ENCODE measurements at places on chromosomes 12 and 14.

DNA sequence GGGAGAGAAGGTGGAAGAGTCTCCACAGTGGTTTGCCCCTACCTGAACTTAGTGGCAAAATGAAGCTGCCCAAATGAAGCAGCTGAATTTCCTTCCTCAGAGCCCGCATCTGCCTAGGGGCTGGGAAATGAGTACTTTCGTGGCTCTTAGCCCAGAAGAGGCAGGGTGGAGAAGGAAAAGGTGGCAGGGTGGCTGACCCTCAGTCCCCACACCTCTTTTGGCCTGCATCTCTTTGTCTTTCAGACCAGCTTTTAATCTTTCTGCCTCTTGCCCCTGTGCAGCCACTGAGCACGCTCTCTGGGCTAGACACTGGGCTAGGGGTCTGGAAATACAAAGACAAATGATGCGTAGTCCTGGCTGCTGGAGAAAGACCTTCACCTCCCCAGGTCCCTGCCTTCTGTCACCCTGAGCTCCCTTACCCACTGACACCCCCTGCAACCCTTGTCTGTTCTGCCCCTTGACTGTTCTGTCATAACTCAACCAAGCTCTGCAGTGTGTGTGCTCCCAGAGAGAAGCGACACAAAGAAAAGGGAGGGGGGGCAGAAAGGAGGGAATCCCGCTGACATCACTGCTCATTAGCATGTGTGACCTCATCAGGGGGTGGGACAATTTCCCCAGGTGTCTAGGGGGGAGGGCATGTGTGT, 371 bp upstream of the REM2 start:
- peak; percentile 88 for DNase-seq

DNA sequence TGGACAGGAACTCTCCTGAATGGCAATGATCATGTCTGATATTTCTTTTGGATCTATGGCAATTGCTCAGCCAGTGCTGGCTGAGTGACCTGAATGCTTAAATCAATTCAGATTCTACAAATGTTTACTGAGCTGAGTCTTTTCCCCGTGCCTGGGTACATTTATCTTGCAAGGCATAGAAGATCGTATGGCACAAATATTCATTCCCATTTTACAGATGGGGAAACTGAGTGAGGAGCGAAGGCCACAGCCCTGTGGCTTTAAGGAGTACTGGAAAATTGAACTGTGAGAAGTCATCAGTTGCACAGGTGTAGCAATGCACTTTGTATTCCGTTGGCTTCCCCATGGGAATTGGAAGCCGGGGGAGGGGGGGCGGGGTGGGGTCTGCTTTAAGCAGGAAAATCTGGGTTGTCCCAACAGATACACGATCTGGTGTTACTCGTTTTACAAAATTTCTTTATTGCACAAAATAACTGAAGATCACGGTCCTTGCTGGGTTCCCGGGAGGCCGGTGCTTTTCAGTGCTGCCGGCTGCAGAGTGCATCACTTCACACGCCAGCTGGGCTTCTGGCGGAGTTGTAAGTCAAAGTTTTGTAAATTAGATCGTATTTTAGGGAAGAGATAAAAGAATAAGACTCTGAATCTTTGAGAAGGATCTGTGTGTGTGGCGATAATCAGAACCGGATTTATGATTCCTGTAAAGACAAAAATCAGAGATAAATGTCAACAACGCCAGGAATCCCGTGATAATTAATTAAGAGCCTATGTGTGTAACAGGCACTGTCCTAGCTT, 75.0 kb upstream of the MAP1LC3B2 start:
- no peak for DNase-seq

DNA sequence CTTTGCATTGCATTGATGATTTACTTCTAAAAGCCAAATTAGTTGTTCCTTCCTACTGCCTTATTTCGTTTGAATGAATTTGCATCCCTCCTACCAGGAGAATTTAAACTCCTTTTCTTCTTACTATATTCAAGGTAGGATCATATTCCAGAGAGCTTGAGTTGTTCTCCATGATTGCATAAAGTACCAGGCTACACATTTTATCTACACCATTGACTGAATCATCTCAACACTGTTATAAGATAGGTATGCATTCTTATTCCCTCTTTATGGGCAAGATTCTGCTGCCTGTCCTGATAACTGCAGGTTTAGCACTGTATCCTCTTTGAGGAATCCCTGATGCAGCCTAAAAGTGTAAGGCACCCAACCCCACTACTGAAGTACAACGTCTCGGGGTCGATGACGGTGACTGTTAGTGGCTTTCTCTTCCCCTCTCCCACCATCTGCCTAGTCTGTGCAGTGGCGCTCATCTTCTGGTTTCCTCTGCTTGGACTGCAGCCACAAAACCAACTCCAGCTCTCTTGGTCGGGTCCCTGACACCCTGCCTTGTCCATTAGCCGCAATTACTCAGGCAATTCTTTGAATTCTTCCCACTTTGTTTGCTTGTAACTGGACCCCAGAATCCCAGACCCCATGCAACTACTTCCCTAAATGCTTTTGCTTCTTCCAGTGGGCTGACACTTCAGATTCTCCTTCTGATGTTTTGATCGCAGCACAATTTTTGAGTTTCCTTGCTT, 44.4 kb upstream of the STXBP6 start:
- peak; percentile 74 for DNase-seq

DNA sequence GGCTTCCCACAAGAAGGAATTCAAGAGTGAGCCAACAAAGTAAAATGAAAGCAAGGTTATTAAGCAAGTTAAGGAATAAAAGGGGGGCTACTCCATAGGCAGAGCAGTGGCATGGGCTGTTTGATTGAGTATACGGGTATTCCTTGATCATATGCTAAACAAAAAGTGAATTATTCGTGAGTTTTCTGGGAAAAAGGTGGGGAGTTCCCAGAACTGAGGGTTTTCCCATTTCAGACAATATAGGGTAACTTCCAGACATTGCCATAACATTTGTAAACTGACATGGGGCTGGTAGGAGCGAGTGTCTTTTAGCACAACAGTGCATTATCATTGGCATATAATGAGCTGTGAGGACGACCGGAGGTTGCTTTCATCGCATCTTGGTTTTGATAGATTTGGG, 2.0 kb upstream of the BCL2L14 start:
- no peak for DNase-seq

- DNase-seq = no peak
Observed at GRCh38 chr12:82937151-82937550, 250.4 kb downstream of the TMTC2 start.

- no peak for DNase-seq
Observed at GRCh38 chr14:42014301-42014700, 407.6 kb downstream of the LRFN5 start.

- DNase-seq = peak; percentile 90
Observed at GRCh38 chr12:53173085-53173715, 7.3 kb upstream of the ZNF740 start.

DNA sequence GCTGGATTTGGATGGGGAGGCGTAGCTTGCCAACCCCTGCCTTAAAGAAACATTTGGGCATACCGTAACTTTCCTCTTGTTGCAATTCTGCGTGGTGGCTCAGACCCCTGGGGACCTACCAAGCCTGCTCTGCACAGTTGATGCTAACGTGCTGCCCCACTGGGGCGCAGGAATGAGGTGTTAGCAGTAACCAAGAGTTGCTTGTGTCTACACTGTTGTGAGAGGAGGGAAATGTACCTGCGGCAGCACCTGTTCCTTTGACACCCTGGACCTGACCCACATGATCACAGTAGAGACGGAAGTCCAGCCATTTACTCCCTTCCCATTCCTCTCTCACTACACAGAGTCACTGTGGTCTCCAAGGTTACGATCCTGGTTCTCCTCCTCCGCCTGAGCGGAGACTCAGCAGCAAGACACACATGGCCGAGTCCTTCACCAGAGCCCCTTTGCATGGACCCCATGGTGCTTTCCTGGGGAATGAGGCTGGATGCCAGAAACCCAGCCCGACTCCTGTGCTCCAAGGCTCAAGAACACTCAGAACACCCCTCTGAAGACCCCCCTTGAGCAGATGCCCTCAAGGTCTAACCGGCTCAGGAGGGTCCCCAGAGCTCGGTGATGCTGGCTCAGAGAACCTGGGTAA, 84.8 kb downstream of the FBXL14 start:
- DNase-seq = peak; percentile 49

DNA sequence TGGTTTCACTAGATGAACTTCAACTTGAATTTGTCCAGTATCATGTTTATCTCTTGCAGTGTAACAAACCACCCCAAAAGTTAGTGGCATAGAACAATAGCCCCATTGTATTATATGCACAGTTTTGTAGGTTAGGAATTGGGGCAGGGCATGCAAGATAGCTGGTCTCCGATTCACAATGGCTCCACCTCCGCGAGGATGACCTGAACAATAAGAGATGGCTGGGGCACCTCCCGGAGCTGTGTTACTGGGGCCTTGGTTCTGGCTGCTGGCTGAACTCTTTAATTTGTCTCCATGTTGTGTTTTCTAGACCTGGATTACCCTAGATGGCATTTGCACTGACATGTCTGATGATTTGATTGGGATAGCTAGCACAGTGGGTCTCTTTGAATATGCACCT, 20.4 kb upstream of the VRK1 start:
- DNase-seq = no peak

DNA sequence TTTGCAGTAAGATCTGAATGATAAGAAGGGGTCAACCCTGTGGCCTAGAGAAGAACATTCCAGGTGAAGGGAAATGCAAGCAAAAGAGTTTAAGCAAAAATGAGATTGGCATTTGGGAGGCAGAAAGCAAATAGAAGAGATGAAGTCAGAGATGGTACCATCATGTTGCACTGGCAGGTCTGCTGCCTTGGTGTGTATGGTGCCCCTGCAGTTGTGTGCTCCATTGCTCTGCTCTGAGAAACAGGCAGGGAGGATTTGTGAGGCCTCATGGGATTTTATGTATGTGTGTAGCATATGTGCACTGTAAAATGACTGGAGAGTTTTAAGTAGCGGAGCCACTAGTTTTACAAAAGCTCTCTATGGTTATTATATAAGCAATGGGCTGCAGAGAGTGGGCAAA, 6.6 kb downstream of the LDHB start:
- DNase-seq = no peak

- DNase-seq = no peak
Observed at GRCh38 chr14:20607617-20608016, 16.4 kb upstream of the RNASE12 start.

- no peak for DNase-seq
Observed at GRCh38 chr12:65900912-65901672, 76.8 kb downstream of the HMGA2 start.

GRCh38 chr12:13250416-13250815, 53.9 kb downstream of the EMP1 start:
- peak; percentile 83 for DNase-seq

- DNase-seq = no peak
Observed at GRCh38 chr14:99715266-99716000, 31.3 kb downstream of the CYP46A1 start.

GRCh38 chr12:109605016-109605415, 31.4 kb downstream of the MVK start:
- peak; percentile 71 for DNase-seq

- DNase-seq = no peak
Observed at GRCh38 chr12:57874166-57875108, 27.9 kb upstream of the CTDSP2 start.

DNA sequence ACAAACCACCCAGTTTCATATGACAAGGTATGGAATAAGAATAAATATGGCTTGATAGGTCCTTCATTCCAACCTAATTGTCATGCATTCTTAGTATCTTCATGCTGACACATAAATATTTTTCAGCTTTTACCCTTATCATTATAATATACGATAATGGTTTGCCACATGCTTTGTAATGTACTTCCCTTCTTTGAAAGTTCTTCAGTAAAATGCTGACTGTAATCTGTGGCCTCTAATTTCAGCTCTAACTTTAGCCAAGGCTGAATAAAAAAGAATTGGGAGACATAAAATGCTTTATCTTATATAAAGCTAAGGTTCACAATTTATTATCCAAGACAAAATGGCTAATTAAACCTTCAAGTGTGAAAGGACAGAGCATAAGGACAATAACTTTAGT, 2.6 kb upstream of the MAP4K5 start:
- no peak for DNase-seq

GRCh38 chr12:82687021-82688011, 610 bp downstream of the TMTC2 start:
- peak; percentile 83 for DNase-seq

GRCh38 chr14:94382716-94383596, 5.4 kb downstream of the SERPINA1 start:
- DNase-seq = peak; percentile 40

- DNase-seq = no peak
Observed at GRCh38 chr12:20476551-20476950, 108.2 kb downstream of the PDE3A start.

- DNase-seq = no peak
Observed at GRCh38 chr14:24249230-24250021, 7.0 kb upstream of the TINF2 start.

DNA sequence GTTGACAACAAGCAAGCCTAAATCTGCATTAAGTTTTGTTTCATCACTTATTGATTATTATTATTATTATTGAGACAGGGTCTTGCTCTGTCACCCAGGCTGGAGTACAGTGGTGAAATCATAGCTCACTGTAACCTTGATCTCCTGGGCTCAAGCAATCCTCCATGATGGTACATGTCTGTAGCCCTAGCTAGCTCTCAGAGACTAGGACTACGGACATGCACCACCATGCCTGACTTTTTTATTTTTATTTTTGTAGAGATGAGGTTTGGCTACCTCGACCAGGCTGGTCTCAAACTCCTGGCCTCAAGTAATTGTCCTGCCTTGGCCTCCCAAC, 35.7 kb upstream of the STK38L start:
- DNase-seq = no peak

DNA sequence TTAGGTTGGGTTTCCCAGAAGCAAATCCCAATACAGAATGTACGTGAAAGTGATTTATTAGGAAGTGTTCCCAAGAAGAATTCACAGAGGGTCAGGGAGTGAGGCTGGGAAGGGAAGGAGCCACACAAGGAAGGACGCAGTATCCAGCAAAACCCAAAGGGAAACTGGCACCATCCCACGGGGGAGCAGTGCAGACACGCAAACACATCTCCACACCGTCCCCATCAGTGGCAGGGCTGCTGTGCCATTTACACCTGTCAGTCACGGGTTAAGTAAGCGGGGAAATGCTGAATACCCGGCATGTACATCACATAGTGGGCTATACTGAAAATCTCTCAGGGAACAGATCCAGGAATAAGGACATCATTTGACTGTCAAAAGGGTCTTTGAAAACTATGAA, 93.9 kb downstream of the SLC38A1 start:
- no peak for DNase-seq

GRCh38 chr12:50190859-50191258, 23.7 kb upstream of the CERS5 start:
- DNase-seq = no peak

GRCh38 chr14:101561145-101561896, at the start of gene DIO3:
DIO3 (plus strand) TSS chr14:101561495.
- DNase-seq = peak; percentile 94

- DNase-seq = peak; percentile 85
Observed at GRCh38 chr12:106246891-106247673, 738 bp downstream of the CKAP4 start.

DNA sequence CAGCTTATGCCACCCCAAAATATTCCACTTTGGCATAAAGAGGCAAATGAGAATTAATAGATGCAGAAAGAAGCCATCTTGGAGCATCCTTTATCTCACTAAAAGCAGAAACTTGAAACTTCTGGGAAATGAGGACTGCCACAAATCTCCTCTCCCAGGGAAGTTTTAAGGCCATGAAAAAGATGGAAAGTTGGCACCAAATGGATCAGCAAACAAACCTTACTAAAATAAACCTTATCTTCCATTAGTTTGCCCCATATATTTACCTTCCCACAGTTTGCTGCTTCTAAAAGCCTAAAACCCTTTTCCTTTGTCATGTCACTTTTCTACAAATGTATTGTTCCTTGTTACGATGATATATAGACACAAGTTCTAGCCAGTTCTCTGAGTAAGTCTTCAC, 340.0 kb upstream of the USP15 start:
- DNase-seq = no peak
